ENCODE measurements at places on chromosomes 12 and 14. TPM values are rescaled to one million over a fixed set of nuclear protein-coding genes. Genes with fewer than 3 reads are reported as not detected.

DNA sequence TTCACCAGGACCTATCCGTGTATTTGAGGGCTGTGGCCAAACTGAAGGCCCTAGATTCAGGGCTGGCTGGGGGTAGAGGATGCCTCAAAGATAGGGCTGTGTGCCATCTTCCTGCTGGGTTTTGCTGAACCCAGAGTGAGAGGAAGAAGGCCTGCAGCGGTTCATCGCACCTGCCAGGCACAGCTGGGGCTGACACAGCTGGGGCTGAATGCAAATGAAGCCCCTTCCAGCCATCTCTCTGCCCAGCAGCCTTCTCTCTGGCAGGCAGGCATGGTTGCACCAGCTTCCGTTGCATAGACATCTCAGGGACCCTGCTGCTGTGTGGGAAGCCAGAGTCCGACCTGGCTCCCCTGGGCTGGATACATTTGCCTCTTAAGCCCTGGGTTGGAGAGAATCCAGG is 152.4 kb downstream of the TSPAN9 start:
- DNase-seq, result no peak

DNA sequence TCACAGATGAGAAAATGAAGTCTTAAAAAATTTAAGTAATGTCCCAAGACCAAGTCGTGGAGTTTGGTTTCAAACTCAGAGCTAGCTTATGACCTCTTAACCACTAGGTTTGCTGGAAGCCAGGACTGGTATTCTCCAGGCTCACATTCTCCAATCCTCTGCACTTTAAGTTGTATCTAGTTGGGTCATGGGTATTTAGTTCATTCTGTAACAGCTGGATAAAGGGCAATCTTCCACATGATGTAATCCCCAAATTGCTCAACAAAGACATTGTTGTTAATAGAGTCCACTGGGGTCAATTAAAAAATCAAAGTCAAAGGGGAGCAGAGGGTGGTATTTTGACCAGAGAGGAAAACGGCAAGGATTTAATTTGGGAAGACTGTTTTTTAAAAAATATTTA is 17.8 kb upstream of the GAS2L3 start:
- no peak for DNase-seq

- no peak for DNase-seq
Observed at GRCh38 chr12:69732088-69732487, 6.6 kb upstream of the RAB3IP start.

- no peak for DNase-seq
Observed at GRCh38 chr12:75666126-75666938, 154.9 kb upstream of the KRR1 start.

MAX gene
- total RNA-seq, result 97.5 TPM

TSPAN19 gene
- total RNA-seq, result not detected

NKX2-1 gene
- not detected for total RNA-seq

Data from mesenteric fat pad (tissue), 1 donor.